ENCODE measurements at places on chromosomes 13 and 19.

- DNase-seq: no peak
Observed at GRCh38 chr13:48643159-48643558, 10.6 kb upstream of the CYSLTR2 start.

GRCh38 chr19:6214881-6215541 is 64.8 kb downstream of the MLLT1 start:
- DNase-seq: no peak

DNA sequence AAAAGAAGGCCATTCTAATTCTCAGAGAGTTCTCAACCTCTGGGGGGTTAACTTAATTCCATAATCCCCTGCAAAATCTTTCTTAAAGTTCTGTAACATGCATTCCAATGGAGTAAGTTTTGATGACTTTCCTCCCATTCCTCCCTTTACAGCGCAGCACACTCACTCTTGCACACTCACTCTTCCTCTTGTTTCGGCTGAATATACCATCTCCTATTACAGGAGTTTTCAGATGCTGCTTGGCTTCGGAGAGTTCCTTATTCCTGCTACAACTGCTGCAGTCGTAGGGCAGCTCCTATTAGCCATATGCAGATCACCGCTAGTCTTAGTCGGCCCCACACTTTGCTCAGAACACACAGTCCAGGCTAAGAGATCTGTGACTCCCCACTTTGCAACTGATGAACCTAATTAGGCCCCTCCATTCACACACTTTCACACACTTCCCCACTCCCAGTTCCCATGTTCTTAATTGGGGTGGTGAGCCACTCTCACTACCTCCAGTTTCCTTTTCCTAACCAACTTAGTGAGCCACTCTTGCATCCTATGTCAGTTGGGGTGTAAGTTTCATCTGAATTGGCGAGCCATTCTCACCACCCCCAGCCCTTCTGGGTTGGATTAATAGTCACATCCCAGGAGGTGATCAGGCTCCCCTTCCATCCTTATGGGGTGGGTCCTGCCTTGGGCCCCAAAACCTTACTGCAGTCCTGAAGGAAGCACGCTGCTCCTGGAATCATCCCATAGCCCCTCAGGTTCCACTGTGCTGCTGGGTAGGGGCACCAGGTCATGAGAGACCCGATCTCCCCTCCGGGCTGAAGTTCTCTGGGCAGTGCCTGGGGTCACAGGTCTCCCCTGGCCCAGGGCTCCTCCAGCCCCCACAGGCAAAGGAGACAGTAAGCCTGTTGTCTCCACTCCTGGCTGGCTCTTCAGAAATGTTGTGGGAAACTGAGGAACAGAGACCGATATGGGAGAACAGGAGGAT is 53.9 kb downstream of the OR10H4 start:
- DNase-seq: no peak

DNA sequence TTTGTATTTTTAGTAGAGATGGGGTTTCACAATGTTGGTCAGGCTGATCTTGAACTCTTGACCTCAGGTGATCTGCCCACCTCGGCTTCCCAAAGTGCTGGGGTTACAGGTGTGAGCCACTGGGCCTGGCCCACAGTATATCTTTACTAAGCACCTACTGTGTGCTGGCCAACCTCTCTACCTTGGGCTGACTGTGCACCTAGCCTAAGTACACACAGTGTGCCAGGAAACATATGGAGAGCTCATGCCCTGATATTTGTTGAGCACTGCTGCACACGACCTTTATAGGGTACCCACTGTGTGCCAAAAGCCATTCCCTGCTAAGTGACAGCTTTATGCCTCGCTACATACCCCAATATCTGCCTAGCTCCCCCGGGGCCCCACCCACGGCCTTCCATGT is 6.3 kb upstream of the ARHGAP45 start:
- no peak for DNase-seq

DNA sequence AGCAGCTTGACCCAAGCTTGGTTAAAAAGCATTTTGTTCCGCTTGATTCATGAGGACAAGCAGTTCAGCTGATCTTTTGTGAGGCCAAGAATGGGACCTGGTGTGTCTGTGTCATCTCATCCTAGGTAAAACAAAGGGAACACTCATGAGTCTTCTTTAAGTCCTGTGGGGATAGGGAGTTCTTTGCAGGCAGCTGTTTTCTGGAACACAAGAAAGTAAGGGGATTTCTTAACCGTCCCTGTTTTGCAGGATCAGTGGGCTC is 134.5 kb upstream of the TMTC4 start:
- no peak for DNase-seq

GRCh38 chr13:21014502-21015170 is 46.8 kb downstream of the LATS2 start:
- no peak for DNase-seq

GRCh38 chr19:57406516-57407123 is 4.3 kb upstream of the ZNF17 start:
- peak; percentile 3 for DNase-seq

DNA sequence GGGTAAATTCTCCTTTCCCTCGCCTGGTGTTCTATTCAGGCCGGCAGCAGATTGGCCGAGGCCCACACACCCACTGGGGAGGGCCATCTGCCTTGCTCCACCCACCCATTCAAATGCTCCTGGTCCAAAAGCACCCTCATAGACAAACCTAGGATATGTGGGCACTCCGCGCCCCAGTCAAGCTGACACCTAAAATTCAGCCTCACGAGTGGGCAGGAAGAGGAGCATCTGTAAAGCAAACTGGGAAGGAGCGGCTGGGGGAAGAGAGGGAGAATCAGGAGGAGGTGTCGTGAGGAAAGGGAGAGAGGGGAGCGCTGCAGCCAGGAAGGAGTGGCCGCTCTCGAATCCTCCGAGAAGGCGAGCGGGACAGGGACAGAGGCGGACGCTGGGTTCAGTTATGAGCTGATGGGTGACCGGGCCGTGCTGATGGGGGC is 136.9 kb downstream of the USP12 start:
- no peak for DNase-seq

- no peak for DNase-seq
Observed at GRCh38 chr19:35211545-35212230, 16.9 kb downstream of the FAM187B start.

- no peak for DNase-seq
Observed at GRCh38 chr13:112616586-112617362, 28.8 kb upstream of the TUBGCP3 start.

DNA sequence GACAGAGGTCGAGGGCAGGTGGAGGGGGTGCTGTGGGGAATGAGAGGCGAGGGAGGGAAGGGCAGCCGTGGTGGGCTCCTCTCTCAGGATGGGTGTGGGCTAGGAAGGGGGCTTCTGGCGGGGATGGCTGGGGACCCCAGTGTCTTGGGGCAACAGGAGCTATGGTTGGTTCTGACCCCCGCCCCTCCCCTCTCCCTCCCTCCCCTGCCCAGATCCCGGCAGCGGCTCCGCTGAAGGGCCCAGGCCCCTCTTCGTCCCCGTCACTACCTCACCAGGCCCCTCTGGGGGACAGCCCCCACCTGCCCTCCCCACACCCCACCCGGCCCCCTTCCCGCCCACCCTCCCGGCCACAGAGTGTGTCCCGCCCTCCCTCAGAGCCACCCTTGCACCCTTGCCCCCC is 19.3 kb upstream of the EHD2 start:
- no peak for DNase-seq

DNA sequence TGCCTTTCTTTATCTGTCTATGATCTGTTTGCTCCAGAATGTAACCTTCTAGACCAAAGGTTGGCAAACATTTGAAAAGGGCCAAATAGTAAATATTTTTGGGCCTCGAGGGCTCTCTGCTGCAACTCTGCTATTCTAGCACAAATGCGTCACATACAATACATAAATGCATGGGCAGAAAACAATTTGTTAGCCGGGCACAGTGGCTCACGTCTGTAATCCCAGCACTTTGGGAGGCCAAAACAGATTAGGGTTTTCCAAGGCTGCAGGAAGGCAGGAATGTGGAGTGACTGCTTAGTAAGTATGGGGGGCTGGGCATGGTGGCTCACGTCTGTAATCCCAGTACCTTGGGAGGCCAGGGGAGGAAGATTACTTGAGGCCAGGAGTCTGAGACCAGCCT is 21.9 kb upstream of the EVI5L start:
- DNase-seq: no peak

- DNase-seq: no peak
Observed at GRCh38 chr19:54266133-54266532, 9.1 kb upstream of the LILRB5 start.

Data from NCI-H2081 treated with DMSO at 0.1 percent for 48 hours (cell line).